ENCODE measurements at places on chromosomes 7 and 10.

GRCh38 chr7:81244224-81244623, 325.4 kb upstream of the SEMA3C start:
- no peak for DNase-seq

- no peak for DNase-seq
Measured at GRCh38 chr7:103704701-103705100, 258.7 kb upstream of the SLC26A5 start.

DNA sequence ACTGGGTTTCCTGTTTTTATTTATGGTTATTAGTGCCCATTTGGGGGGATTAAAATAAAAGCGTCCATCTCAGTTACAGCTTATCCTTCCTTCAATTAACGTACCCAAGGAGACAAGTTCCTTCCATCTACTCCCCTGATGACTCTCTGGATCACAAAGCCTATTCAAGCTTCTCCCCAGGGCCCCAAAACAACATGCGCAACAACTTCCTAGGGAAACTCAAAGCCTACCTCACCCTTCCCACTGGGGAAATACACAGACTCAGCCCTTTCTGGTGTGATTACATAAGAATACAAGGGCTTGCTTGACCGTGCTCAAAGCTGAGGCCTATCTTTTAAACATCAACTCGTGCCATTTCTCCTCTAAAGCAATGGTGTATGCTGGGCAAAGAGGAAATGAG, 112.4 kb downstream of the CDK6 start:
- DNase-seq: no peak

- no peak for DNase-seq
Measured at GRCh38 chr10:32263300-32263699, 83.7 kb downstream of the EPC1 start.

DNA sequence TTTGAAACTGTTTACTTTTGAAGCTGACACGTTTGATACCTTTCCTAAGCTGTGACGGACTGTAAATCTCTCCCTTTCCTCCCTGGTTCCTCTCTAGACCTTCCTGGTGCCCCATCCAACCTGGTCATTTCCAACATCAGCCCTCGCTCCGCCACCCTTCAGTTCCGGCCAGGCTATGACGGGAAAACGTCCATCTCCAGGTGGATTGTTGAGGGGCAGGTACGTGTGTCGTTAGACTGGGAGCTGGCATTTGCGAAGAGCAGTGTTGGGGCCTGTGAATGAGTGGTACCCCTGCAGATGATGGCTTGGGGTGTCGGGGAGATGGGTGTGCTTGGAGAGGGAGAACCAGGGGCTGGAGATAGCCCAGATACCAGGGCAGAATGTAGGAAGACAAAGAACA, 602.7 kb upstream of the FOXK1 start:
- no peak for DNase-seq

DNA sequence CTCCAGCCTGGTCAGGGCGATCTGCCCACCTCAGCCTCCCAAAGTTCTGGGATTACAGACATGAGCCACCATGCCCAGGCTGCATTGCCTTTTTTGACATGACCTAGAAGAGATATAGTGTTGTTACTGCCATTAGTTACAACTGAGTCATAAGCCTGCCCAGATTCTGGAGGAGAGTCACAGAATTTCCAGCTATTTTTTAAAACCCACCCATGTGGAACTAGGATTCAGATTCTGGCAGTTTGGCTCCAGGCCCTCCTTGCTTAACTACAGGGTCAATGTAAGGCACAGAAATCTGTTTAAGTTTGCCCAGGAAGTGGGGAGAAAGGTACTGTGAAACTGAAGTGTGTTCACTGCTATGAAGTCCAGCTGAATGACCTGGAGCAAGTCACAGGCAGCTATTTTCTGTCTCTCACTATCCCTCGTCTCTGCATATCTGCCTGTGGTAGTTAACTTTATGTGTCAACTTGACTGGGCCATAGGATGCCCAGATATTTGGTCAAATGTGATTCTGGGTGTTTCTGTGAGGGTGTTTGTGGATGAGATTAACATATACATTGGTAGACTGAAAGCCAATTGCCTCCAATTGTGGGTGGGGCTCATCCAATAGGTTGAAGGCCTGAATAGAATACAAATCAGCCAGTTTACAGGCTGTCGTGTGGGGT, 8.4 kb upstream of the MARVELD1 start:
- no peak for DNase-seq

GRCh38 chr7:77403957-77404356, 12.2 kb downstream of the GSAP start:
- DNase-seq: no peak

- no peak for DNase-seq
Measured at GRCh38 chr10:81068460-81068859, 530.8 kb downstream of the SH2D4B start.

DNA sequence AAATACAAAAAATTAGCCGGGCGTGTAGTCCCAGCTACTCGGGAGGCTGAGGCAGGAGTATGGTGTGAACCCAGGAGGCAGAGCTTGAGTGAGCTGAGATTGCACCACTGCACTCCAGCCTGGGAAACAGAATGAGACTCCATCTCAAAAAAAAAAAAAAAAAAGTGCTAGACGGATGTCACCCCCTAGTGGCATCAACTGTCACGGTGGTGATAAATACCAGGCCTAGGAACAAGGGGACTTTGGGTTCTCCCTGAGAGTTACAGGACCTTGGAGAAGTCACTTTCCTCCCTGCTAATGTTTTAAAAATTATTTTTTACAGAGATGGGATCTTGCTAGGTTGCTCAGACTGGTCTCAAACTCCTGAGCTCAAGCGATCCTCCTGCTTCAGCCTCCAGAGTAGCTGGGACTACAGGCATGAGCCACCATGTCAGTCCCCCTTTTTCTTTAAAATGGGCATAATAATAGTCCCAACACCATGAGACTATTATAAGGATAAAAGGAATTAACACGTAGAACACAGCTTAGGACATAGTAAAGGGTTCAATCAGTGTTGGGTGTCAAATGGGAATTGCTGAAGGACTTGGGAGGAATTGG, 2.6 kb upstream of the TMEM130 start:
- DNase-seq: no peak

GRCh38 chr10:99661377-99661763, 2.1 kb downstream of the ENTPD7 start:
- DNase-seq: no peak

GRCh38 chr7:145398758-145399157, 562.9 kb upstream of the TPK1 start:
- DNase-seq: no peak

- no peak for DNase-seq
Measured at GRCh38 chr7:115008465-115009114, 86.7 kb downstream of the MDFIC start.

DNA sequence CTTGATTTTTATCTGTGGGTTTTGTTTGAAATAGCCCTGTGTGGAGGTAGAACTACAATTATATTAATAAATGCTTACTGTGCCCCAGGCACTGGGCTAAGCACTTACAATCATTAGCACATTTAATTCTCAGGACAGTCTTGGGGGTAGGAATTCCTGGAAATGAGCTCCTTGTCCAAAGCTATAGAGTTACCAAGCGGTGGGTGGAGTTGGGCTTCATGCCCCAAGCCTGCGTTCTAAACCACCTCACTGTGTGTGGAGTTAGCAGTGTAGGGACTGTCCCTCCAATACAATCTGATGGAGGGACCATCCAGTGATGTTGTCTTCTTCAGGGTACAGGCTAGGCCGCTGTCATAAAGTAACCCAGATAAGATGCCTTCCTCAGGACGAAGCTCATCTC, 49.7 kb downstream of the PALD1 start:
- DNase-seq: no peak

DNA sequence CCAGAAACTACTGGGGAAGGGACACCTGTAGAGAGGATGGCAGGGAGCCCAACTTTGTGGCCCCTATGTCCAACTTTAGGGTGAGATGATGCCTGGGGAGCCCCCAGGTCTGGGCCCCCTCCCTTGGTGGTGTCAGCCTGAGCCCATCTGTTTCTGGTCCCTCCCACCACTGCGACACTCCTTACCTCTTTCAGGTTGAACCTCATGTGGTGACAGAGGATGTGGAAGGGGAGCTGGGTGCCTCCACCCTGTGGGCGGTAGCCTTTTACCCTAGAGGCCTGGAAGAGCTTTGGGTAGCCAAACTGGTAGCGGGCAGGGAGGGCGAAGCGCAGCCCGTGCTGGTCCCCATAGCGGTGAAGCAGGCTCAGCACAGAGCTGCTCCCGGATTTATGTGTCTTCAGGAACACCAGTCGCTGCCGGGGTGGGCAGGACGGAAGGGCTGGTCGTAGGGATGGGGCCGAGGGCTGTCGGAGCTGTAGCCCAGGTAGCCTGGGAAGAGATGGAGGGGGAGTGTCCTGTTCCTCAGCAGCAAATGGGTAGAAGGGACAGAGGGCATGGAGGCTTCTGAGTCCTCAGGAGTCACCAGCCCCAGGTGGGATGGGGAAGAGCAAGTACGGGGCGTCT, 2.0 kb downstream of the GAL3ST4 start:
- DNase-seq: no peak

DNA sequence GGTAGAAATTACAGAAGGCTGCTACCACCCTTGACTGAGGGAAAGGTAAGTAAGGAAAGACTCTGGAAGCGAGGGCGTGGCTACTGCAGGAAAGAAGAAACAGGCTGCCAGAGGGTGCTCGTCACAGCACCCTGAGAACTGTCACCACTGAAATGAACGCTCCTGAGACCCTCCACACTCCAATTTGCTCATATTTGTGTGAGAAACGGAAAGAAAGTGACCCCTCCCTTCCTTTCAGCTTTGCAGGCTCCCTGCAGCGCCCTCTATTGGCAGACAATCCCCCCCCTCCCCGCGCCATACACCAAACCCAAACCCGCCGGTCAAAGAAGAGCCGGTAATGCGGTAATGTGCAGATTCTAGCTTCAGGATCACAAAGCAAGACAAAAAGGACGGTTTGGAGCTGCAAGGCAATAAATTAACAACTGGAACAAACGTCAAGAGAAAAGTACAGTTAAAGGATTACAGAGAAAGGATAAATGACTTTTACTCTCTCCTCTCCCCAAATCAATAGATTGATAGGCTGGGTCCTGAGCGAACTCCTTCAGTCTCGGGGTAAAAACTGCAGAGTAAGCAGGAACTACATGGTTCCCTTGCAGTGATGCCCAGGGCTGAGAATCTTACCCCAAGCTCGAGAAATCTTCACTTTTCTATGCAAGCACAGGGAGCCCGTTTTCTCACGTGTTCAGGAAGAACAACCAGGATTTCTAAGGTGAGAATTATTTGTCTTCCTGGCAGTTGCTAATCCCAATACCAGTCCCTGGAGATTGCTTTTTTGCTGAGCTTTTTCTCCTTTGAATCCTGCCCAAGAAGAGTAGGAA, 47.6 kb downstream of the STEAP1B start:
- DNase-seq: no peak

GRCh38 chr10:124197371-124198124, 104.2 kb upstream of the CHST15 start:
- no peak for DNase-seq

DNA sequence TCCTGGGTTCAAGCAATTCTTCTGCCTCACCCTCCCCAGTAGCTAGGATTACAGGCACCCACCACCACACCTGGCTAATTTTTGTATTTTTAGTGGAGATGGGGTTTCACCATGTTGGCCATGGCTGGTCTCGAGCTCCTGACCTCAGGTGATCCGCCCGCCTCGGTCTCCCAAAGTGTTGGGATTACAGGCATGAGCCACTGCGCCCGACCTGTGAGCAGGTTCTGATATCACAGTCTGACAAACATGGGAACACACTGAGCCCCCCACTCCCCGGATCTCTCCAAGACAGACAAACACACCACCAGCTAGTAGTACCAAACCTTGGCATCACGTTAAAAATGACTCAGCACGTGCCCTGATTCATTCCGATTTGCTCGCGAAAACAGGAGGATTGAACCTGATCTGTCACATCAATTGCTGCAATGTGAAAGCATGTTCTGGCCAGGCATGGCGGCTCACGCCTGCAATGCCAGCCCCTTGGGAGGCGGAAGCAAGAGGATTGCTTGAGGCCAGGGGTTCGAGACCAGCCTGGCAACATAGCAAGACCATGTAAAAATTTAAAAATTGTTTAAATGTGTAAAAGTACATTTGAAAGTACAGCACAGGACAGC, 106.5 kb downstream of the SMURF1 start:
- DNase-seq: no peak

DNA sequence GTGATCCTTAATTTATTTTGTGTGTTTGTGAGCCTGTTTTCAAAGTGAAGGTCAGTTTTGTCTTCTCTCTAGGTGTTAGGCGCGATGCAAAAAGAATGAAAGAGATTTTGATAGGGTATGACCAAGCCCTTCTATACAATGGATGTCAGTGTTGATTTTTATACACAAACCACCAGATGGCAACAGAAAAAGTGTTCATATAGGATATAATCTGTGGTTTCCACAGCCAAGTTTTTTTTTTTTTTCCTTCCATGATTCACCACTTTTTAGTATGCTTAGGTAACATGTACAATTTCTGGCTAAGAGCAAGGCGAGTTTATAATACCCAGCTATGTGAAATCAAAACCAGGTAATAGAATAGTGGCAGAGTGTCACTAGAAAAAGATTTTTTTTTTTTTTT, 8.1 kb downstream of the SDK1 start:
- no peak for DNase-seq

DNA sequence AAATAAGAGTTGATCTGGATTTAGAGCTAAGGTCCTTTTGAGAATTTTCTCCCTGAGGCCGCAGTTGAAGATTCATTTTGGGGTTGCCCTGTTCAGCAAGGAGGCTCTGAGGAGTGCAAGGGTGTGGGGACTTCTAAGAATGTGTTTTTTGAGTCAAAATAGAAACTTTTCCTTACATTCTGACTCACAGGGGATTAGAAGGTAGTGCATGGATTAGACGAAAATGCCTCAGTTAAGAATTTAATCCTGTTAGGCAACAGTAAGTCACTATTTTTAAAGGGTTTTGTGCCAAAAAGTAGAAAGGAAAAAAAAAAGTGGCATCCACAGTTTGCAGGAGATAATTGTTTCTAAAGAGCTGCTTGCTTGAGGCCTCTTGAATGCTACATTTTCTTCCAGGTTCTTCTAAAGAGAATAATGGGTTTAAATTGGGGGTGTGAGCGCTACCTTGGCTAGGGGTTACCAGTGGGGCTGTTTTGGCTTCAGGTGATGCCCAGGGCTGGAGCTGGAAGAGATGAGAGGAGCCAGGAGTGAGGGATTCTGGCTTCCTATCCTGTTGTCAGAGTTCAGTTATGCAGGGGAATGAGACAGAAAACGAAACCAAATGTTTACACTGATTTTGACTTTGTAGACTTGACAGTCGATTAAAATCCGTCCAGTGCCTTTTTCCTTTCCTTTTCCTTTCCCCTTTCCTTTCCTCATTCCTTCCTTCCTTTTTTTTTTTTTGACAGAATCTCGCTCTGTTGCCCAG, 52.9 kb downstream of the BAMBI start:
- no peak for DNase-seq

GRCh38 chr10:87978166-87978565, 114.7 kb downstream of the PTEN start:
- DNase-seq: no peak

- no peak for DNase-seq
Measured at GRCh38 chr7:35253710-35254495, at the start of gene TBX20. TSS of gene TBX20 (minus strand) at chr7:35254100. CDS start at chr7:35253620, 480 bp downstream.

Data from activated CD8-positive, alpha-beta memory T cell treated with anti-CD3 and anti-CD28 coated beads for 4 hours (primary cell).